Muscle of back (tissue), 13 donors: ENCODE measurements at places on chromosomes 2 and 18.

- DNase-seq = peak; percentile 49
Measured at GRCh38 chr18:45505497-45506206, 109.6 kb upstream of the SLC14A2 start.

GRCh38 chr2:219269362-219270054 lies 9.7 kb upstream of the DNAJB2 start:
- no peak for DNase-seq

DNA sequence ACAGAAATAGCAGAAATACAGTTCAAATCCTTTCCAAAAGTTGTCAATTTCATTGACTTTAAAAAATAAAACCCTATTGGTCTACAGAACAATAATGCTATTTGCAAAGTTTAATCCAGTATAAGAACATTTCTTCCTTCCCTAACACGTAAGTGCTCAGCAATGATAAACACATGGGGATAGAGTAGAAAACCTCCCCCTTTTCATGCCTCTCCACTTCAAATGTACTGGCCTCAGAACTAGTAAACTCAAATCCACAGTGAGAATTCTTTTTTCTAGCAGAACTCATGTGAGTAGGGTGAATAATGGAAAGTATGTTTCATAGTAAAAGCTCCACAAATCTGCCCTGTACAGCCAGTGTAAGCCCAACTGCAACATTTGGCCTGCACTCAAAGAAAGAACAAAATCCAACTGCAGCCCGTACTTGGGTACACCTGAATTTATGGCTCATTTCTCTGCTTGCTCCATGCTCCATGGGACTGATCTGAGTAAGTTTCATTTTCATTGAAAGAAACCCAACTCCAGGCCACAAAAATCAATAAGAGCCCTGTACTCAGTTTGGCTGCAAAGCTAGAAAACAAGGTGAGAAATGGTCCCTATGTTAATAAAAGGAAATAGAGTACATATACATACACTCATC lies 115.0 kb upstream of the RMDN2 start:
- no peak for DNase-seq

DNA sequence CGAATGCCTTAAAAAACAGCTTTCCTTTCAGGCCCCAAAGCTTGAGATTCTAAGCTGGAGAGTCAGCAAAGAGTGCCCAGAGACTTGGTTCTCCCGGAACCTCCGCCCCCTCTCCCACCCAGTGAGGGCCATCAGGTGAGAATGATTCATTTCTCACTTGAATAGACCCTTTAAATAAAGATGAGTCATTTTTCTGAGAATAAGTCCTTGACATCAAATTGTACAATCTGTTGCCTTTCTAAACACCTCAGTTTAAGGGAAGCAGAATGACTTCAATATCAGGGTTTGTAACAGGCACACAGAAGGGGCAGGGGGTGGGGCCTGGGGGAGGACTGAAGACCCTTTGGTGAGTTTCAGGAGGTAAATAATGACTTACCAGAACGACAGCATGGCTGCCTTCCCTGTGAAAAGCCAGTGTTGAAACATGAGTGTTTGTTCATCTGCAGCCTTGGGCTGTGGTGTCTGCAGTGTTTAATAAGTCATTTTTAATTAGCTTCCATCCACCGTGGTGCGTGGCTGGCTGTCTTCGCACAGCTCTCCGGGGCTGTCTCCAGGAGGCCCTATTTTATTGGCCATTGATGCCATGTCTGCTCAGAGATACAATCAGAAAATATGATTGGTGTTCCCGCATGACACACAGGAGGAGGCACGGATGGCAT lies 134.9 kb upstream of the ZNF236 start:
- DNase-seq = no peak
